ENCODE measurements at places on chromosomes 12 and 14.

DNA sequence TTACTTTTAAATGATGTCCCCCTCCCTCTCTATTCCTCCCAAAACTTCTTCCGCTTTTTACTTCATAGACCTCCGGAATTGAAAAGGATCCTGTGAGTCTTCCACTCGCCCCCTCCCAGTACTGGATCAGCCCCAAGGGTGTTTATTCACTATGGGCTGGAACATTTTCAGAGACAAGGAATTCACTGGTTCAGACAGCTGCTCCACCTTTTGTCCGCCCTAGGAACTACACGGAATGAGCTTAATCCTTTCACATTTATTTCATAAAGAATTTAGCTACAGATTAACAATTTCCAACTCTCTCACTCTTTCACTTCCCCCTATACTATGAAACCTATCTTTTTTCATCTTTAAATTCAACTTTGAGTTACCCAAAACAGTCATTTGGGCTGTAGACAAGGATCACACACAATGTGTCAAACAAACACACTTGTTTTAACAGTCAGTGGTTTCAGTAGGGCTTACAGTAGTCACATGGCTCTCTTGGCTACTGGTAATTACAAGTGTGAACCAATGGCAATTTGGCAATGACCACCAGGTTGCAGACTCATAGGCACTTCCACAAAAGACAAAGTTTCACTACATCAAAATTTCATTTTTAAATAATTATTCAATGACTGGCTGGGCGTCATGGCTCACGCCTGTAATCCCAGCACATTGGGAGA, 20.6 kb downstream of the CNIH1 start:
- DNase-seq, result no peak

- no peak for DNase-seq
These were observed 16.1 kb downstream of the TECPR2 start for GRCh38 chr14:102378830-102379229.

DNA sequence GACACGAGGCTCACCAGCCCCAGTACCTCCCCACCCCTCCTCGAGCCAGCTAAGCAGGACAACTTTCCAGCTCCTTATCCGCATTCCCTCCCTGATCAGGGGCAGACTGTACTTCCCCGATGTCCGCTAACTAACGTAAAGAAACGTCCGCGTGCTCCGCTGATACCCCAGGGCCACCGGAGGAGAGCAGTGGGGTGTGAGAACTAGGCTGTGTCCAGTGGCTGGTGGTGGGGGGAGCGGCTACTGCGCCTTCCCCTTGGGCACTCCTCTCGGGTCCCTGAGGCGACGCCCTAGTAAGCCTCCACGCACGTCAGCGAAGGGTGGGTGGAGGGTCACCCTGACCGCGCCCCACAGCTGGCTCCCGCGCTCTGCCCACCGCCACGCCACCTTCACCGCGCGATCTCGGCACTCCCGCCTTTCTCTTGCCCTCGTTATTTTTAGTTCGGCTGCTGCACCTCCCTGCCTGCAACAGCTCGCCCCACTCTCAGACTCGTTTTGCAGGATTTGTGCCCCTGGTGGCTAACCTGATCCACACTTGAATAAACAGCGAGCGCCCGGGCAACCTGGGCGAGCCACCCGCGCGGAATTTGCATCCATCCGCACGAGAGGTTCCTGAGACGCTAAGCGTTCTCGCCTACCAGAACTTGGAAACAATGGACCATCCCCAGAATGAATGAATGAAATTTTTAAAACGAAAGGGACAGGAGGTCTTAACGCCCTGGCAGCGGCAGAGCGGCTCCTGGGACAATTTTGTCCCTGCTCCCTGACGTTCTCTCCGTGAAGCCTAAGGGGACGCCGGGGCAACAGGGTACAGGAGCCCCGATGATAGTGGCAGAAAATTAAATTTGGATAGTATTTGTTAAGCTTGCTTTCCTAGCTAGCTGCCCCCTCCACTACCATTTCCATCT, 6.9 kb upstream of the BMP4 start:
- DNase-seq, result no peak

DNA sequence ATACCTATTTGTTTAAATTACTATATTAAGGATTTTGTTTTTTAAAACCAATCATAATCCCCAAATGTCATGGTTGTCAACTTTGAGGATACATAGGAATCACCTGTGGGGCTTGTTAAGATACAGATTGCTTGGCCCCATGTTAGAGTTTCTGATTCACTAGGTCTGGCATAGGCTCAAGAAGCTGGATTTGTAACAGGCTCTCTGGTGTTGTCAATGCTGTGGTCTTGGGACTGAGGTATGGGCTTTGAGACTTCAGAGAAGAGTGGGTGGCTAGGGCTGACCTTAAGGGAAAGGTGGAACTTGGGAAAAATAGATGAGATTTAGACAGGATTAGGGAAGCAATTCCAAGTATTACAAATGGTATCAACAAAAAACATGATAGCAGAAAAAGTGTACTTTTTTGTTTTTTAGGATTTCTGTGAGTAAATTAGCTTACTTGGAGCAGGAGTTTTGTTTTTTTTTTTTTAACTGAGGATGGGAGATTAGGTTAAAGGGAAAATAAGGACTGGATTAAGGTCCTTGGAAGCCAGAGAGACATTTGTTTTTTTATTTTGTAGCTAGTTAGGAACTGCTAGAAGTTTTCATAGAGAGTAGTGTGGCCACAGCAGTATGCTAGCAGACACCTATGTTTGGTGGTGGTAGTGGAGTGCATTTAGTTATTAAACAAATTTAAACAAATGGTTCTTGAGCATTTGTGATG, 88.6 kb downstream of the RAD51B start:
- DNase-seq, result no peak

DNA sequence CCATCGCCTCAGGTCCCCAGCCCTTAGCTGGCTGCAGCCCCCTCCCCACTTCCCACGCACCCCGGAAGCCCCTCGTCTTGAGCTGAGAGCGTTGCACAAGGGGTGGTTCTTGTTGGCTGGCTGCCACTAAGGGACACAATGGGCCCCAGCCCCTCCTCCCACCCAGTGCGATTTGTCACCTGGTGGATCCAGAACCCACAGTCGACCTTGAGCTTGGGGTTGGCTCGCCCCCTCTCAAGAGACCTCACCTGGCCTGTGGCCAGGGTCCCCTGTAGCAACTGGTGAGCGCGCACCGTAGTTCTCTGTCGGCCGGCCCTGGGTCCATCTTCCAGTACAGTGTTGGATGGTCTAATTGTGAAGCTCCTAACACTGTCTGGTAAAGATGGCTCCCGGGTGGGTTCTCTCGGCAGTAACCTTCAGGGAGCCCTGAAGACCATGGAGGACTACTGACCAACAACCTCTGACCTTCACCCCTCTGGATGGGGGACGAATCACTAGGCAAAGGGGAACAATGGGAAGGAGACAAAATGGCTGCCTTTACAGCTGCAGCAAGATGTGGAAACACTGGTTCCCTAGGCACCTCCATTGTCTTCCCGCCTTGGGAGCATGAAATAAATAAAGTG, 6.6 kb downstream of the PHB2 start:
- DNase-seq, result no peak

GRCh38 chr12:59742841-59743240, 147.0 kb downstream of the SLC16A7 start:
- DNase-seq, result no peak

- DNase-seq, result no peak
These were observed 72.0 kb upstream of the FKBP4 start for GRCh38 chr12:2722806-2723205.

Data from cortex of kidney (tissue), 1 donor.